ENCODE measurements at places on chromosomes 7 and 10. TPM values are rescaled to one million over a fixed set of nuclear protein-coding genes. Genes with fewer than 3 reads are reported as not detected.

OR9A2 gene
- total RNA-seq: not detected

CALY gene
- total RNA-seq: not detected

TMEM72 gene
- total RNA-seq: 0.21 TPM

AKR1C8 gene
- total RNA-seq: not detected

IDE gene
- 42.4 TPM for total RNA-seq

C10orf143 gene
- 2.3 TPM for total RNA-seq

SNX8 gene
- 31.3 TPM for total RNA-seq

AGR2 gene
- total RNA-seq: not detected

SLC25A13 gene
- total RNA-seq: 20.4 TPM

PTPRZ1 gene
- total RNA-seq: 2.1 TPM

EPHA1 gene
- total RNA-seq: 0.71 TPM

OPALIN gene
- not detected for total RNA-seq

ABCA13 gene
- total RNA-seq: 0.05 TPM

PWWP2B gene
- total RNA-seq: 12.7 TPM

Measured in left cardiac atrium (tissue), 4 donors.